ENCODE measurements at places on chromosomes 4 and X.

DNA sequence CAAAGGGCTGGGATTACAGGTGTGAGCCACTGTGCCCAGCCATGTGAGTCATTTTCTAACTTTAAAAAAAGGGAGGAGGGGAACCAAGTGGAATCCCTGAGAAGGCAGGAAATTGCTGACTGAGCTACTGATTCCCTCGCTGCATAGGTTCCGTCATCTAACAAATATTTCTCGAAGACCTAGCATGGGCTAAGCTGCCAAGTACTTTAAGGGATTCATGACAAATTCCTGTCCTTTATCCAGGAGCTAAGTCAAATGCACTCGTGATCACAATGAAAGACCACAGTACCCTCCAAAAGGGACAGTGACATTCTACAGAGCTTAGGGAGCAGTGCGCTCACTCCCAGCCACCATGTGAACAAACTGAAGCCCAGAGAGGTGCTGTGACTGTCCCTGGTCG is 33.2 kb upstream of the MAN2B2 start:
- DNase-seq, result no peak

DNA sequence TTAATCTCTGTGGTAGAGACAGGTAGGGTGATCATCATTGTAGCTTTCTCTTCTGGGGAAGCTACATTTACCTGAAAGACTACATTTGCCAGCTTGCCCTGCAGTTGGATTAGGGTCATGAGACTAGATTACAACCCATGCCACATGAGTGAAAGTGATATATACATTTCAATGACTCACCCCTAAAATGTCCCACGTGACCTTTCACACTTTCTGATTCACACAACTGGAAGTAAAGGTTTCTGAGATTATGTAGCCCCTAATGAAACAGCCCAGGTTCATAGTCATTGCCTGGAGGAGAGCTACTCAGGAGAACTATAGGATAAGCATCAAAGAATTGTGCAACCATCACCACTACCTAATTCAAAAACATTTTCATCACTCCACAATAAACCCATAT is 17.8 kb downstream of the PDCL2 start:
- DNase-seq, result no peak

- no peak for DNase-seq
Observed at GRCh38 chr4:53712408-53713020, 121.2 kb upstream of the LNX1 start.

DNA sequence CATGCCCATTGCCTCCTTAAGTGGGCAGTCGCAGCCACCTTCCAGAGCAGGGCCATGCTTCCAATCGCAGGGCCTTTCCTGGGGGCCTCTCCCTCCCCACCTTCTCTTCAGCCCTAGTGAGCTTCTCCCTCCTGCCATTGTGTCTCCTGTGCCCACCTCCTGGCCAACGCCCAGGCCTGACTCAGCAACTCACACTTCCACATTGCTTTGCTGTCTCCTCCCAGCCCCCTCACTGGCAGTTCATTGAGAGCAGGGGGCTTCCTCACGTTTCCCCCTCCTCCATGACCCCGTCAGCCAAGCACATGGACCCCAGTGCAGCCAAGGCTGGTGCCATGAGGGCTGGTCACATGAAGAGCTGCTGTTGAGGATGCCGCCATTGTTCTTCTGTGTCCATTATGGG is 25.9 kb downstream of the HTRA3 start:
- no peak for DNase-seq

- no peak for DNase-seq
Observed at GRCh38 chr4:113083346-113083745, 33.9 kb downstream of the ANK2 start.

DNA sequence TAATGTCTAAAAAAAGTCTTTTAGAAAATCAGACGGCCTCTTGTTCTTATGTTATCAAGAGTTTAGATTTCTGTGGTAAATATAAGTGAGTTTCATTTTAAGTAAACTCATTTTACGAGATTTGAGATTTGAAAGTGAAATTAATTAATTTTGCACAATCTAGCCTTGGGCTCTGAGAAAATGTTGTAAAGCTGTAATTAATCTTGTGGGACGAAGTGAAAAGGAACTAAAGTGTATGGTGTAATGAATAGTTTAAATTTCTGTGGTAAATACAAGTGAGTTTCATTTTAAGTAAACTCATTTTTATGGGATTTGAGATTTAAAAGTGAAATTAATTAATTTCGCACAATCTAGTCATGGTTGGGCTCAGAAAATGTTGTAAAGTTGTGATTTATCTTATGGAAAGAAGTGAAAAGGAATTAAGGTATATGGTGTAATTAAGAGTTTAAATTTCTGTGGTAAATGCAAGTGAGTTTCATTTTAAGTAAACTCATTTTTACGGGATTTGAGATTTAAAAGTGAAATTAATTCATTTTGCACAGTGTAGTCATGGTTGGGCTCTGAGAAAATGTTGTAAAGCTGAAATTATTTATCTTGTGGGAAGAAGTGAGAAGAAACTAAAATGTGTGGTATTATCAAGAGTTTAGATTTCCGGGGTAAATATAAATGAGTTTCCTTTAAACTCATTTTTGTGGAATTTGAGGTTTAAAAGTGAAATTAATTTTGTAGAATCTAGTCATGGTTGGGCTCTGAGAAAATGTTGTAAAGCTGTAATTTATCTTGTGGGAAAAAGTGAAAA is 1.6 kb downstream of the SCML1 start:
- peak; percentile 7 for DNase-seq

DNA sequence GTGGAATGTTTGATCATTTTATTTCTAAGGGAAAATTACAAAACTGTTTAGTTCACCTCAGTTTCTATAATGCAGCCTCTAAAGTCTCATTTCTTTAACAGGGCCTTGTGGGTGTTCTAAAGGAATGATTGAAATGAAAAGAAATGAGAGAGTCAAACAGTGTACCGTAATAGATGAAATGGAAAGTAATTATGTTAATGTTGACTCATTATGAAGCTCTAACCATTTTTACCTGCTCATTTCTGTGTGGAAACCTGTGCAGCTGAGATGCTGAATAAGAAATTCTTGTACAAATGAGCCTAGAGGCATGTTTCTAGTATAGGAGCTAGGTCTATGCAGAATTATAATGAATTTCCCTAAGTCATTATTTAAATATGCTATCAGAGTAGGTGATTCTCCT is 45.2 kb upstream of the RPA4 start:
- DNase-seq, result no peak

DNA sequence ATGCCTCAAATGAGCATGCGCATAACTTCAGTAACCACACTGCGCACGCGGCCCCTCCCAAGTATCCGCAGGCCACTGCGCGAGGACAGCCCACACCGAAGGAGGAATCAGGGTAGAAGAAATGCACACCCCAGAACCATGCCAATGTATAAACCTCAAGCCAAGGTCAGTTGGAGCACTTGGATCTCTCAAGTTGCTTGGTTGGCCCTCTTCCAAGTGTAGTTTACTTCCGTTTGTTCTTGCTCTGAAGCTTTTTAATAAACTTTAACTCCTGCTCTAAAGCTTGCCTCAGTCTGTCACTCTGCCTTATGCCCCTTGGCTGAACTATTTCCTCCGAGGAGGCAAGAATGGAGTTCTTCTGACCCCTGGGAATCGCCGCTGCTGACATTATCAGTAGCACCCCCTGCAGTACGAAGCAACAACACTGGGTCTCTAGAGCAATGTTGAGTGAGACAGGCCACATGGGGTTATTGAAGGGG is 22.0 kb upstream of the SPINK2 start:
- DNase-seq, result no peak

DNA sequence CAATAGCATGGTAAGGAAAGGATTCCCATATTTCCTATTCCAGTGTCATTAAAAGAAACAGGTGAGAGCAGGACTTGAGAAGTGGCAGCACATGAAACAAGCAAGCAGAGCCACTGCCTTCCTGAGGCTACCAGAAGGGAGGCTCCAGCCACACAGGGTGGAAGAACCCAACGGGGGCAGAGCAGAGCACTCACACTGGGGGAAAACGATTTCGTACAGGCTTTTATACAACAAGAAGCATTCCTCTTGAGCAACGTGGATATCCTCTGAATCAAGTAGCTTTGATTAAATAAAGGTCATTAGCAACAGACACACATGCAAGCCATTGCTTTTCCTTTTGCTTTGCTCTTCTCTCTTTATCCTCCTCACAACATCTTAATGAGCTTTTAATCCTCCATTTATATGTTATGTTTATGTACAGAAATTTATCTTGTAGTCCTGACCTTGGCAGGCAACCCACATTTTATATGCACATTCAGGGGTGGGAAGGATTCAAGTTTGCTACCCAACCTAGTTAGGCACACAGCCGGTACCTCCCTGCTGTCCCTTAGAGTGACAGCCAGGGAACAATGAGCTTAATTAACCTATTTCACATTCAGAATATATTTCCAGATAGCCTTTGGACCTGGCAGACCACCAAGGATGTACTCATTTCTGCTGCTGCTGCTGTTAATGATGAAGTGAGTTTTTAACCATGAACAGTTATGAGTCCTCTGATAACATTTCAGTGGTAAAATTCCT is 202.1 kb downstream of the ARHGAP24 start:
- DNase-seq, result no peak

- no peak for DNase-seq
Observed at GRCh38 chr4:57865264-57865663, 755.1 kb upstream of the IGFBP7 start.

- DNase-seq, result no peak
Observed at GRCh38 chrX:39008549-39008948, 207.3 kb downstream of the MID1IP1 start.

DNA sequence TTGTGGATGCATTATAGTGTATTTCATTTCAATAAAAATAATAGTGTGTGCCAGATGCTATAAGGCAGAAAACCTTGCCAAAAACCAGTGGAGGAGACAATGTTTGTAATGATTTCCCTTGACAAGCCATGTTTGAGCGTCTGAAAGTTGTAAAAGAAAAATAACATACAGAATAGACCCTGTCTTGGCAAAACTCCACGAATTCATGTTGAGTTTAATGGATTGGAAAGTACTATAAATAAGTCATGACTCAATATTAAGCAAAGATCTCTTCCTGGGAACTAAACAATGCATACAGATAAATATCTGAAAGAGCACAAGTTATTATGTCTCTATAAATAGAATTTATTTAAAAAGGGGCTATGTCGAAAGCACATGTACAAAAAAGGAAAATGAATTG is 543.5 kb downstream of the GABRG1 start:
- DNase-seq, result no peak

DNA sequence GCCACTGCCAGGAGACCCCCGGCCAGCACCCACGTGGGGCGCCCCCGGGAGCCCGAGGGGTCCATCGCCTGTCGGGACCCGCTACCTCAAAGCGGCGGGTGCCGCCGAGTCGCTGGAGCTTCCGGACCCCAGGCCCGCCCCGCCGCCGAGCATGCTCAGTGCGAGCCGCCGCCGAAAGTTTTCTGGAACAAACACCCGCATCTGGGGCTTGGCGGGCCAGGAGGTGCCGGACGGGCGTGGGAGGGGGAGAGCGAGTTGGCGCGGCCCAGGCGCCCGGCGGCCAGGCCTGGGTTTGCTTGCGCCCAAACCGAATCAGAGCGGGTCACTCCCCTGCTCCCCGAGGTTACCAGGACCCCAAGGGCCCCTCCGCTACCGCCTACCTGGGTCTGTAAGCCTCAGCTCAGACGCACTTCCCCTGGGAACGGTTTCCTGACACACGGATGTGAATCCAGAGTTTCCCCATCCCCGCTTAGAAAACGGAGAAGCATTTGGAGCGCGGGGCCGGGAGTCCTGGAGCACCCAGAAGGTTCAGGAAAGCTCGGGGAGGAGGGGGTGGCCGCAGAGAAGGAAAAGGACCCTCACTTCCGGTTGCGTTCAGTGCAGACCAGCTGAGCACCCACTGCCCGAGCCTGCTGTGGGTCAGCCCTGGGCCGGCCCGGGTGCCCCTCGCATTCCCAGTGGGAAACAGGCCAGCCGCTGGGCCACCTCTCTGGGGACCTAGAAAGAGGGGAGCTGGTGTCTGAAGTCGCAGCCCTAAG is at the start of gene EVC2:
EVC2 (minus strand) TSS at position 111 of the 758 bp plus-strand sequence; CDS start at position 65, 46 bp downstream.
- peak; percentile 16 for DNase-seq

DNA sequence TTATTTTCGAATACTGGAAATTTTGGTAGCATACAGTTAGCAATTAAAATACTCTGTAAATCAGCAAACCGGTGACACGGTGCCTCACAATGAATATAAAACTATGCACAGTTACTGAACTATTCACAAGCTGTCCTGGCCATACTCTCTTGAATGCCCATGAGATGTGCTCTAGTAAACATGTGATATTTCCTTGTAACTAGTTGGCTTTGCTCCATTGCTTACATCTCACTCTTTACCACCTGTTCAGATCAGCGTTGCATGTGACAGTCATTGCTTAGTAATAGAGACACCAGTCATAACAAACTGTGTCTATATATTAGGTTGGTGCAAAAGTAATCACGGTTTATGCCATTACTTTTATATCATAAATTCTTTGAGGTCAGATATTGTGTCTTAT is 897.9 kb upstream of the FTHL17 start:
- no peak for DNase-seq

DNA sequence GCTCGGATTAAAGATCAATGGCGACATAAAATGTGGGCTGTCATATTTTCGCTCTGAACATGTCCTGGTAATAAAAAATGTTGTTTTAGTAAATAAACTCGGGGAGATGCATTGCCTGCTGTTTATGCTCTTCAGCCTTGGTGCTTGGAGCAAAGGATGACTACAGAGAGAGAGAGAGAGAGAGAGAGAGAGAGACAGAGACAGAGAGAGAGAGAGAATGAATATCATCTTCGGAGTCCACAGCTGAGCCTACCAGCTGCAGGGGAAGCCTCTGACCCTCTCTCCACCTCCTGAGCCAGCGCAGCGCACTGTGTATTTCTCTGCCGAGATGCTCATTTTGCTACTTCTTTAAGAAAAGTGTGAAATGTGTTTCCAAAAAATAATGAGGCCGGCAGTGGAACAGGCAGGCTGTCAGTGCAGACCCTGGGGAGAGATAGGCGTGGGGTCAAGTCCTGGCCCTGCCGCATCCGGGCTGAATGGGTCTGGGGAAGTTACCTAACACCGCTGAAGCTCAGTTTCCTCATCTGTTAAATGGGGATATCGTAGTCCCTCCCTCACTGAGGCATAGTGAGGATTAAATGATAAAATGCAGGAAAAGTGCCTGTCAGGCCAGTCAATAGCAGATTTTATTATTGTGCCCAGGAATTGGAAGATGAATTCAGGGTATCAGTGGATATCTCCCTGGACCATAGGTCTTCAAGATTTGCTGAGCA is 58.5 kb upstream of the LGI2 start:
- no peak for DNase-seq

DNA sequence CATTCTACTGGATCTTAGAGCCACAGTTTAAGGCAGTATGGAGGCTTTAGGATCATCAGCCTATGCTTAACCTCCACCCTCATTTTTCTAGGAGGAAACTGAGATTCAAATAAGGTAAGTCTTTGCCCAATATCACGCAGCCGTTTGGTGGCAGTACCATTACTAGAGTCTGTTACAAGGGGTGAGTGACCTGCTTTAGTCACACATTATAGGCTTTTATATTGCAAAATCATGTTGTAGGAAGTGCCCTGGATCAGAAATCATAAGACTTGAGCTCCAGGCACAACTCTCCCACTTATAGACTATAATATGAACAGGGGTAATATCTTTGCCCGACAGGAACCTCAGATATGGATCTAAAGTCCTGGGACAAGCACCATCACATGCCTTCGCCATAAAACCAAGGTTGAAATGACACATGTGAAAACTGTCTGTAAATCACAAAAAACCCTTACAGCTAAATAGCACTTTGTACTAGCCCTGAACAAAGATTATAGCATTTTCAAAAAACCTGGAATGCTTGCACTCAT is 19.2 kb downstream of the HPSE start:
- DNase-seq, result no peak

GRCh38 chr4:141643557-141643956 is 7.2 kb downstream of the IL15 start:
- no peak for DNase-seq

- no peak for DNase-seq
Observed at GRCh38 chr4:153166716-153167501, 37.3 kb upstream of the TRIM2 start.

GRCh38 chr4:164931551-164932324 is 45.7 kb downstream of the TRIM61 start:
- no peak for DNase-seq
